ENCODE measurements at places on chromosomes 3 and 15.
A peak's percentile ranks its signal among the peaks of the same experiment; 100 is the strongest.

DNA sequence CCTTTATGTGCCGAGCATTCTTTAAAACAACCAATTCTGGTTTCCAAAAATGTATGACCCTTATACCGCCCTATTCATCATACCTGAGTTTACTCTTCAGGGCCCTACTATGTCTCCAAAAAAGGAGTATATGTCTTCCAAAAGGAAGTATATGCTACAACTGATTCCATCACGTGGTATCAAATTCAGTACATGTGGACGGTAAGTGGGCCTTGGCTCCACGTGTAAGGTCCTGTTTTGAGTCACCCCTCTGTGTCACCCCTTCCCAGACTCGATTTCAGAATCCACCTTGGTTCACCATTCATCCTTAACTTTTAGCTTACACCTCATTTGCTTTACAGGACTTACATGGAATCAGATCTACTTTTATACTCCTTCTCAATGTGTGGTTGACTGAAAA is 37.8 kb downstream of the ABHD2 start:
- DNase-seq, result no peak

DNA sequence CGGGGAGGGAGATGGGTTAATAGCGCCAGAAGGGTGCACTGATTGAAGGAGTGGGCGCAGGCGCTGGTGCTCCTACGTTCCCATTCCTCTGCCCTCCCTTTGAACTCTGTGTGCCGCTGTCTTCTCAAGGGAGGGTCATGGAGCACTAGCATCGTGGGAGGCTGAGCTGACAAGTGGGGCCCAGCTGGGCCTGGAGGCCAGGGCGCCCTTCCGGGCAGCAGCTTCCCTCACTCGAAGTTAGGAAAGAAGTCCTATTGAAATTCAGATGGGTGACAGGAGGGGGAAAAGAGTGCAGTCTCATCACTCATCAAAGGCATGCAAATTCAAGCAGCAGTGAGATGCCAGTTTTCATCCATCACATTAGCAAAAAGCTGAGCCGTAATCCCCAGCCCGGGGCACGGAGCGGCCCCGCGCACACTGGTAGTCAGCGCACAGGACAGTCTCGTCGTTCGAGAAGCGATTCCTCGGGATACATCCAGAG is 128.2 kb downstream of the LRRK1 start:
- DNase-seq, result no peak

- peak; percentile 27 for DNase-seq
These were observed 198.5 kb downstream of the THSD4 start for GRCh38 chr15:71313806-71314205.

DNA sequence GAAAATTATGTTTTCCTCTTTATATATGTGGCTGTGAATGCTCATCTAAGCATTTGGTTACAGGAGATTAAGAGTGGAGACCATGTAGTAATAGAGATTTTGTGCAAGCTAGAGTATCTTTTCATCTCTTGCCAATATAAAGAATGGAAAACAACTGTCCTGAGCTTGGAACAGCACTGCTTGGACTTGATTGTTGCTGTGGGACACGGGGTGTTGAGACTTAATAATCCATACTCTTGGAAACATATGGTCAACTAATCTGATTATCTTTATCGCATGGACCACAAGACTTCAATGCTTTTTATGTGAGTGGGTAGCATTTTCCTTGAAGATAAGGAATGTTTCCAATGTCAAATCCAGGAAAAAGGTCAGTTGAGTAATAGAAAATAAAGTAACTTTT is 806.3 kb downstream of the DIPK2A start:
- DNase-seq, result no peak

- no peak for DNase-seq
These were observed 504.4 kb downstream of the ROBO1 start for GRCh38 chr3:79263423-79263822.

GRCh38 chr15:99669250-99669649 is 64.0 kb downstream of the LYSMD4 start:
- no peak for DNase-seq

DNA sequence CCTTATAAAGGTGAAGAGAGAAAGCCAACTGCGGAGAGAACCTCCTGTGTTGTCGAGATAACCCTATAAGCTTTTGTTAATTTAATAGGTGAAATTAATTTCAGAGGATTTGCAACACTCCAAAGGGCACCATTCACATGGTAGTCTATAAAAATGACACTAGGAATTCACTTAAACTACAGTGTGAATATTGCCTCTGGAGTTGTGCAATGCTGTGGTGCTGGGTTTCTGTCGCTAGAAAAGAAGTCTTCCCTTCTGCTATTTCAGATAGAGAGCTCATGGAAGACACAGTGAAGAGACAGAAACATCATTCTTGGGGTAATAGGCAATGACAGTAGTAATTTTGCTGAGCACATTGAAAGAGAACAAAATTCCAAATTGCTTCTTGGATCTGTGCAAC is 28.8 kb upstream of the PROK2 start:
- DNase-seq, result no peak

GRCh38 chr3:45737234-45737633 is 48.0 kb downstream of the SACM1L start:
- DNase-seq, result no peak

- no peak for DNase-seq
These were observed 122.3 kb downstream of the ALDH1A2 start for GRCh38 chr15:57943171-57943570.

- DNase-seq, result peak; percentile 51
These were observed 12.3 kb upstream of the ALCAM start for GRCh38 chr3:105354429-105354828.

- no peak for DNase-seq
These were observed 41.9 kb downstream of the MEX3B start for GRCh38 chr15:82003916-82004315.

GRCh38 chr3:53043738-53044137 is 2.1 kb downstream of the SFMBT1 start:
- DNase-seq, result no peak

DNA sequence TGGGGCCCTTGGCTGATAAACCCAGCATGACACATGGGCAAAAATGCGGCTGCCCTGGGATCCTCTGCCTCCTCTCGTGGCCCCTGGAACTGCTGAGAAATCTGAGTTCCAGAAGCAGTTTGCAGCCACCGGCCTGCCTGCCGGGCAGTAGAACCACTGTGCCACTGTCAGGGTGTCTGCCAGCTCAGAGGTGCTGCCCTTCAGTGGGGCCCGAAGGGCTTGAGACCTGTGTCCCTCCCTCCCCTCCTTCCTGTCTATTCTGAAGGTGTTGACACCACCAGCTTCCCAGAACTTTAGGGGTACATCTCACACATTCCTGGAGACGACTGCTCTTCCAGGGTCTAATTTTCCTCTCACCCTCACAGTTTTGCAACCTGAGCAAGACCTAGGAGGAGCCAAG is 88.2 kb upstream of the POMGNT2 start:
- DNase-seq, result no peak

- DNase-seq, result peak; percentile 5
These were observed 319 bp upstream of the TP63 start for GRCh38 chr3:189630767-189631372.

DNA sequence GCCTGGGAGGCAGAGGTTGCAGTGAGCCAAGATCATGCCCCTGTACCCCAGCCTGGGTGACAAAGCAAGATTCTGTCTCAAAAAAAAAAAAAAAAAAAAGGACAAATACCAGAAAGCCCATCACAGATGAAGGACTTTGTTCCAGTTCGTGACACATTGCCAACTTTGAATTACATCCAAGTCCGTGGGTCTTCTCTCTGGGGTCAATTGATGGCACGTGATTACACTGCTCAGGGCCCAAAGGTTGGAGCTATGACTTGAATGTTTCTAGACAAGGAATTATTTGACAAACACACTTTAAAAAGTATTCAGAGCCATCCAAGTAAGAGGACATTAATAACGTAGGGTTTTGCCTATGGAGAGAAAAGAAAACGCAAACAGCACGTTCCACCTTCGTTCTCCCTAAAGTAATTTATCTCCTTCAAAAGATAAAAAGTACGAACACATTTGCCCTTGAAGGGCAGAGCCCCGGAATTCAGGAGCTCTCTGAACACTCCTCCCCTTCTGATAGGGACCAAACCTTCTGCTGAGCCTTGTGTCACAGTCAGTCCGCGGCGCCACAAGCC is 31.3 kb upstream of the ST3GAL6 start:
- DNase-seq, result no peak

DNA sequence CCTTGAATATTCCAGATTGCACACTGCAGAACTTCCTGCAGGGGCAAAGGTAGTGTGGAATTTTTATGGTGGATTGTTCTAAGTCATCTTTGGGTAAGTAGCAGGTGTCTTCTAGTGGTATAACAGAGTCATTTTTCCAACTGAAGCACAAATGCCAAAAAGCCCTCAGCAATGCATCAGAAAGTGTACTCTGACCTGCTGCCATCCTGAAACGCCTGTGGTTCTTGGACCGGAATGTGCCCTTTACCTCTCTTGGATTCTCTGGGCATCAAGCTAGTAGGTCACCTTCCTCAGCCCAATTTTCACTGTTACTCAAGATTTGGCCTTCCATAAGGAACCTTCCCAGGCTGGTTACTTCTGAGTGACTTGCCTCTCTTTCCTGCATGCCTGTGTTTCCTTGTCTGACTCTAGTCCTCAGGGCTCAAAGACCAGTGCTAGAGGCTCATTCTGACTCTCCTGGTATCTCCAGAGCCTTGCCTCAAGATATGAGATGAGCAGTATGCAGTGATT is 4.8 kb downstream of the CLSTN2 start:
- DNase-seq, result no peak

- peak; percentile 56 for DNase-seq
These were observed 76.8 kb upstream of the CHRNA7 start for GRCh38 chr15:31953478-31953877.

DNA sequence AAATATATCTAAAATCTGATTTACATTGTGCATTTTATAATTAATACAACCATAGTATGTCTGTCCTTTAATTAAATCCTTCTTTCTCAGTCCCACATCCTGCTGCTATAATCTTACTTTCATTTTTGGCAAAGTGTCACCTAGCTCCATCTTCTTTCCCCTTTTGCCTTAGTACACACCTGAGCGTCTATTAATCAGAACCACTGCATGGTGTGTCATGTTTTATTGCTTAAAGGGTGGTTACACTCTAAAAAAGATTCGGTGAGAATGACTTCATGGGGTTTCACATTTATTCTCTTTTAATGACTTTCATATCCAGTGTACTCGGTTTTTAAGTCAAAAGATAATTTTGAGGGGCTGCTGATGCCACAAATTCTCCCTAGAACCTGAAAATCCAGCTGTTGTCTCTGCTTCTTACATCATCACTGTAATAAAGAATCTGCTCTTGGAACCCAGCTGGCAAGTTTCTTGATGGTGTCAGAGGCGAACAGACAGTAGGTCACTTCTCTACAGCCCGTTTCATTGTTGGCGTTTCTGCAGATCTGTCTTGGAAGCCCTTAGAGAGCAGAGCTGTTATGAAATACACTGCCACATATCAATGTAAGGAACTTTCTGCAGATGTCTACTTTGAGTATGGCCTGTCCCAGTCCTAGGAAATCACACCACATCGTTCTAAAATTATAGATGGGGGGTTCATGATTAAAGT is 99.7 kb downstream of the TIGIT start:
- no peak for DNase-seq

DNA sequence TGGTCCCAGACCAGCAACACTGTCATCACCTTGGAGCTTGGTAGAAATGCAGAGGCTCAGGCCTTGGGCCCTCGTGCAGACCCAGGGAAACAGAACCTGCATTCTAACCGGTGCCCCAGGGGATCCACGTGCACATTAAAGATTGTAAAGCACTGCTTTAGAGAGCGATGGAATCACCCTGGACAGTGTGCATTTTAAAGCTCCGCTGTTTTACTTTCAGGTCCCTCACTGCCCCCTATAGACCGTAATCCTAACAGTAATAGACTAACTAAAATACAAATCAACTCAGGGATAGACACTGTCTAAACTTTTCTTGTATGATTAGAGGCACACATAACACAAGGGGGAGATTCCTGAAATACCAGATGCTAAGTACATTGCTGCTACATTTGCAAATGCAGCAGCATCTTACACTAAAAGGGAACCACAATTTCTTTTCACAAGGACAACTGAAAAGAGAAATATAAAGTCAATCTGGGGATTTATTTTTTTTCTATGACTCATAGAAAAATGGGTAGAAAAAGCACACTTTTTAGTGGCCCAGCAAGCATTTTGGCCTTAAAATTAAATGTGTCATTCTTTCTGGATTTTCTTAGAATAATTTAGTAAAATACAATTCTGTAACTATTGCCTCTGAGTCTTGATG is 10.5 kb upstream of the SH3GL3 start:
- peak; percentile 74 for DNase-seq

- no peak for DNase-seq
These were observed 119.9 kb upstream of the FEZF2 start for GRCh38 chr3:62493109-62493801.

- no peak for DNase-seq
These were observed 4.9 kb upstream of the IFT57 start for GRCh38 chr3:108227131-108227530.

DNA sequence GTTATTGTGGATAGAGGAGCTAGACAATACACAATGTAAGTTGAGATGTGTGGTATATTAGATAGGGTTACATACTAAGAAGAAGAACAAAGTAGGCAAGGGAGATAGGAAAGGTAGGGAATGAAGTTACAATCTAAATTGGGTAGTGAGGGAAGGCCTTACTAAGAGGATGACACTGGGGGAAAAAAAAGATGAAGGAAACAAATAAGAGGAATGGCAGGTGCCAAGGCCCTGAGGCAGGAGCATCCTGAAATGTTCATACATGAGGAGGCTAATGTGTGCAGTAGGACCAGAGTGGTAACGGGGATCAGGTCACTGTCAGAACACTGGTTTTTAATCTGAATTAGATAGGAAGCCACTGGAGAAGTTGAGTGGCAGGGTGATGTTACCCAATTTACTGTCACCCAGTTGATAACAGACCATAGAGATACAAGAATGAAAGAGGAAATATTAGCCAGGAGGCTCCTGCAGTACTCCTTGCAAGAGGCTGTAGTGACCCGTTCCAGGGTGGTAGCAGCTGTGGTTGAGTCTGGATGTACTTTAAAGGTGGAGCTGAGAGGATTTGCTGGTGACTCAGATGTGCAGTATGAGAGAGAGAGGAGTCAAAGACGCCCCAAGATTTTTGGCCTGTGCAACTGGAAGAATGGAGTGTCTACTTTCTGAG is 14.4 kb downstream of the RTP1 start:
- DNase-seq, result peak; percentile 53

DNA sequence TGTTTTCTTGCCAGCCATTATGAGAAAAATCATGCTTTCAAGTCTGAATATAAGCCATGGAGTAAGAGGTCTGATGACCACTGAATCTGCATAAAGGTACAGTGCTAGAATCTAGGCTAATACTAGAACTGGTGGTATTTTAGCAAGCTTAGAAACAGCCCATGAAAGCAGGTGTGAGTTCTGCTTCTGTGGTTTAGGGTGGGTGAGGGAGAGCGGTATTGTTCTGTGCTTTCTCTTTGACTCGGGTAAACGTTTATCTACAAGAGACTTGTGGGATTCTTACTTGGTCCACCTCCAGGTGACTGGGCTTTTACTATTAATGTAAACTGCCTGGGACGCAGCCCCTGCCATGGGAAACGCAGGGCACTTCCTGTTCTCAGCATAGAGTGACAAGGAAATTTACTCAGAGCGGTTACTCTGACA is 55.2 kb downstream of the PGPEP1L start:
- no peak for DNase-seq

- DNase-seq, result no peak
These were observed 209.8 kb upstream of the ATP11B start for GRCh38 chr3:182583545-182583944.

Measured in fibroblast of upper back skin (primary cell).